ENCODE measurements at places on chromosomes 13 and 19.

GRCh38 chr13:110282316-110282841 is 24.6 kb downstream of the COL4A1 start:
- no peak for DNase-seq

DNA sequence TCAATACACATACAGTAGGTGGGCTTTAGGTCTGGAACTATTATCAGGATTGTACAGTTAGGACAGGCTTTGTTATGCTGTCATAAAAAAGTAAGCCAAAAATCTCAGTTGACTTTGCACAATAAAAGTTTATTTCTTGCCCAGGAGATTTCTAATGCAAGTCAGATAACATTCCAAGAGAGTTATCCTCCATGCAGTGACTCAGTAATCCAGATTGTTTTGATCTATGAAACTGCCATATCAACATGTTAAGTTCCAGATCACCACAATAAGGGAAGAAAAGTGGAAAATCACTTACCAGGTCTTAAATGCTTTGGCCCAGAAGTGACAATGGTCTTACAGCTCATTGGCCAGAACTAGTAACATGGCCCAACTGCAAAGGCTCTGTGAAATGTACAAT is 636.2 kb upstream of the KLF12 start:
- peak; percentile 78 for DNase-seq

DNA sequence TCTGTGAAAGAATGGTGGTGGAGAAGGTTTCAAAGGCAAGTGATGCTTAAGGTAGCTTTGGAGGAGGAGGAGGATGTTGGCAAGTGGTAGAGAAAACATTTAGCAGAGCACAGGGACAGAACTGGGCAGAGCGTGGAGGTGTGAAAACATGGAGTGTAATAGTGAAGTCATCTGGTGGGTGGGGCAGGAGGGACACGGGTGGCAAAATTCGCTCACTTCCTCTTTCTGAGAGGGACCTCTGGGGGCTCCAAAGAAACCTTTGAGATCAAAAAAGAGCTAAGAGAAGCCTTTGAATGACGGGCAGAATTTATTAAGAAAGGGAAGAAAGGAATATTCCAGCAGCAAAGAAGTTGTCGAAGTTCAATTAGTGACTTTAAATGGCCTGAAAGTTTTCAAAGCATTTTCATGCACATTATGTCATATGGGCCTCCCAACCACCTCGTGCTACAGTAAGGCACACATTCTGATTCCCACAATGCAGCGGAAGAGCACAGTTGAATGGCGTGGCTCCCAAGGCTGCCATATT is 82.8 kb downstream of the STARD13 start:
- no peak for DNase-seq

DNA sequence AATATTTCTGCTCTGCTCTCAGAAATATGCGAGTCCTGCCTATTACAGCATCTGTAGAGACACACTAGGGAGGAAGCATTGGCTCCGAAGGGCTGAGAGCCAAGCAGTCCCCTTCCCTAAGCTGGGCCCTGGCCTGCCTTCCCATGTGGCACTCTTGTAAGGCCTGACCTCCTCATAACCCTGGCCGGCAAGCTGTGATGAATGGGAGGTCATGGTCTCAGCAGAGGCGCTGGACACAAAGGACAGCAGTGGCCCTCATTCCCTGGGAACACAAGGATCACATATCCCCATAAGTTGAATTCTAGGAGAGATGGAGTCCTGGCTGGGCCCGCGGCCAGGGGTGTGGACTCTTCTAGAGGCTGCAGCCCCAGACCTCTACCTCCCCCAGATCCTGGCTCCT is 483.3 kb downstream of the ZNF536 start:
- DNase-seq, result no peak

- no peak for DNase-seq
These were observed 32.2 kb downstream of the TMEM255B start for GRCh38 chr13:113791226-113791625.

GRCh38 chr19:5152767-5153532 is 184.0 kb downstream of the KDM4B start:
- no peak for DNase-seq

- peak; percentile 41 for DNase-seq
These were observed 324.0 kb downstream of the GPC5 start for GRCh38 chr13:91722267-91722884.

DNA sequence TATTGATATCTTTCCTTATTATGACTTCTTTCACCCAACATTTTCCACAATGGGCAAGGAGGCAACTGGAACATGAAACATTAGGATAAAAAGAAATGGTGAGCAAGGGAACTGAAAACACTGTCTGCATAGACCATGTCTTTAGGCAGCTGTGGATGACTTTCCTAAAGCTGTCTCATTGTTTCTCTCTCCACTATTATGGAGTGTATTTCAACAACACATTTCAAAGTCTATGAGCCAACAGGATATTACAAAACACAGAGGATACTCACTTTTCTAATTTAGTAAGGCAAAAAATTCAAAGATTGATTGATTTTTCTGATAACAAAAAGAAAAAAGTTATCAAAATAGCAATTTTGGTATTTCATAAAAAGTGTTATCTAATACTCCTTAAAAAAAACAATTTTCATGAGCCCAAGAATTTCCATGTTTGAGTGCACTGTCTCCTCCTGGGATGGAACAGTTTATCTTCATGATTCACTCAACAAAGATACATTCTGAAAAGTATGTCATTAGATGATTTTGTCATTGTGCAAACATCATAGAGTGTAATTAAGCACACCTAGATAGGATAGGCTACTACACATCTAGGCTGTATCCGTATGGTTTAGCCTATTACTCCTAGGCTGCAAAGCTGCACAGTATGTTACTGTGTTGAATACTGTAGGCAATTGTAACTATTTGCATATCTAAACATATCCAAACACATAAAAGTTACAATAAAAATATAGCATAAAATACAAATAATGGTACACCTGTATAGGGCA is 1568.4 kb downstream of the SLITRK5 start:
- DNase-seq, result peak; percentile 31

DNA sequence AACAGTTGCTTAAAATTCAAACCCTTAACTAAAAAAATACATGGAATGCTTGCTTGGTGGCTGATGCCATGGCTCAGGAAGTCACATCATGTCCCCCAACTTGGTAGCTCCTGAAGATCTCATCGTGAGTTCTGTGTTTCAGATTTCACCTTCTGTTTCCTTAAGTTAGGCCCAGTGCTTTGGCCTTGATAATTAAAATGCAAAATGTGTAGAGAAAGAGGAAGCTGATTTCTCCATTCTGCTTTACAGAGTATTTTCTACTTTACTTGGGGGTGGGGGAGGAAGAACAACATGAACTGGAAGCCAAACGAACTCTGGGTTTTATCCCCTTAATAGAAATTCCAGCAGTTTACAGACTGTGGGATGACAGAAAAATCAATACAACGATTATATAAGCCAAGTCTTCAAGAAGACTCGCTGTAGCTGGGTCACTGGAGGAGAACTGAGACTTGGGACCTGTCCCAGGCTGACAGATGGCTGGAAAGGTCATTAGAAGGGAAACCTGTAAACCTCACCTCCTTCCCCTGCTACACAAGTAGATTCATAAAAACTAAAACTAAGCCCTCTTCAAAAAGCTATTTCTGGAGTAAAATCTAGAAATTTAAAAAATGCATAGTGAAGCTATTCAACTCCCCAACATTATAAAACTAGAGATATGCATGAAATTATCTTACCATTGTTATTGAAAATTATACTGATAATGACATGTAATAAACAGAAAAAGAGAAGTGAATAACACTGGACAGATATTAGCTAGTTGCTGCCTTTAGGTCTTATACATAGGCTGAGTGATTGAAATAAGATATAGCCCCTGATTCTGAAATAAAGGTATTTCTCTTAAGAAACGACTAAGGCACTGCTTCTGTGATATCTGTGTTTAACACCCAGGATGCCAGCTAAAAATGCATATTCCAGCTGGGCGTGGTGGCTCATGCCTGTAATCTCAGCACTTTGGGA is 22.1 kb upstream of the GGACT start:
- DNase-seq, result no peak

- peak; percentile 52 for DNase-seq
These were observed 32.9 kb downstream of the ZNF701 start for GRCh38 chr19:52602941-52603340.

- DNase-seq, result no peak
These were observed 19.8 kb upstream of the ACP7 start for GRCh38 chr19:39064405-39064804.

GRCh38 chr13:110411688-110412059 is 104.6 kb downstream of the COL4A2 start:
- no peak for DNase-seq

DNA sequence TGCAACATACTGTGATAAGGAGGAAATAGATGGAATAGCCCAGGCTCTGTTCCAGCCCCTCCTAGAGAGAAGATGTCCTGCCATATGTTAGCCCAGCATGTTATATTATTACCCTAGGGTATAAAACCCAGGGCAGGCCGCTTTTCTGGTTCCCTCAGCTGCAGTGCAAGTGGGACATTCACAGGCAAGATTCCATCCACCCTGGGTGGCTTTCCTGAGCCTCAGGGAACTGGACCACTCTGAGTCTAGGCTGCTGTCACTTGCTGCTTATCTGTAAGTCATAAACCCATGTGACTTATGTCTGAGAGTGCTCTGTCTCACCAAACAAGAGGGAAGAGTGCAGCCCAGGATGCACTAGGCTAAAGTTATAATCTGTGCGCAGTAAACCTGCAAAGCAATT is 413.2 kb downstream of the MZT1 start:
- DNase-seq, result no peak

DNA sequence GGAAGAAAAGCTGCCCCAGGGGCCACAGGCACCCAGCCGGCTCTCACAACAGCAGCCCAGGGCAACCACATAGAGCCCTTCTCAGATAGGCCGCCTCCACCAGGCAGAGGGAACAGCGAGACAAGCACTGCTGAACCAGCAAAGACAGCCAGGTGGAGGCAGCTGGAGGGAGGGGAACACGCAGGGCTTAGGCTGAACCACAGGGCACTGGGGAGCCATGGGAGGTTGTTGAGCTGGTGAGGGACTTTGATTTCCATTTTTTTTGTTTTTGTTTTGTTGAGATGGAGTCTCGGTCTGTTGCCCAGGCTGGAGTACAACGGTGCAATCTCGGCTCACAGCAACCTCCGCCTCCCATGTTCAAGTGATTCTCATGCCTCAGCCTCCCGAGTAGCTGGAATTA is 3.5 kb downstream of the GAMT start:
- DNase-seq, result no peak

DNA sequence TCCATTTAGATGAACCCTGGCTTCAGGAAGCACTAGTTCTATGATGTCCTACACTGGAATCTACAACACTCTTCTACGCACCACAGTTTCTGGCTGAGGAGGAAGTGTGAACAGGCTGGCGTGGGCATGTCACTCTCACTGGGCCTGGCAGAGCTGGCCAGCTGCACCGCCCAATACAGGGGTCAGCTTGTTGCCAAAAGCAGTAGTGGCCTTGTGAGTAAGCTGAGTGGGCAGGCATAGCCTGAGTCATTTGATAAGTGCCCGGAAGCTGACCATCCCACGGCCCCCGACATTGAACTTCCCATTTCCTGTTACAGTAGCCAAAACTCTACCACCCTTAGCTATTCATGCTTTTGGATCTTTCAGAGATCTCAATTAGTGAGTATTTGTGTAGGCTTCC is 240.9 kb upstream of the SERP2 start:
- peak; percentile 53 for DNase-seq

GRCh38 chr13:98974053-98974452 is 3.8 kb downstream of the DOCK9 start:
- DNase-seq, result no peak

DNA sequence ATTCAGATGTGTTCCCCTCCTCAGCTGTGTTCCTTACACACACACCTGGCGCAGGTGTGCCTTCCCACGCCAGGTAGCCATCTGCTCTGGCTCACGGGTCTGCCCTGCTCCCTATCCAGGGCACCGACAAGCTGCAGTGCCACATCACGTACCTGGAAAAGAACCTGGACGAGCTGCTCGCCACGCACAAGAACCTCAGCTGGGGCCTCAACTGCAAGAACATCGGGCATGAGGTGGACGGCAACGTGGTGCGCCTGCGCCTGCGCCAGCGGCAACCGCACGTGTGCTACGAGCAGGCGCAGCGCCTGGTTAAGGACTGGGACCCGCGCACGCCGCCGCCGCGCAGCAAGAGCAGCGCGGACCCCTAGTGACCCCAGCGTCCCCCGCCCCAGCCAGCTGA is 26.5 kb upstream of the CASP14 start:
- DNase-seq, result no peak

DNA sequence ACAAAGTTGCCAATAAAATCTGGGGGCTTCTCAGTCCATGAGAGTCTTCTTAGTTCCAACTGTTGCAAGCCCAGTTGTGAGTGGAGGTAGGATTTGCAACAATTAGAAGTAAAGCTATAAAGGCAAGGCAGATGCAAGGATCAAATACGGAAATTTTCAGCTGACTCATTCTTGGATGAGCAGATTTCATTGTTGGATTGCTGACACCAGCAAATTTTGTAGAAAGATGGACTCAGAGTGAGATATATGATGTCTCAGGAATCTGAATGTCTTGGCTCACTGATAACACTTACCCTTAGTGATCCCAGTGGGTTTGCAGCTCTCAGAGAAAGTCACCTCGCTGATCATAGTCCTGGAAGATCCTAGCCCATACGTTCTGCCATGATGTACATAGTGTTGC is 209.0 kb downstream of the GPC6 start:
- DNase-seq, result no peak

DNA sequence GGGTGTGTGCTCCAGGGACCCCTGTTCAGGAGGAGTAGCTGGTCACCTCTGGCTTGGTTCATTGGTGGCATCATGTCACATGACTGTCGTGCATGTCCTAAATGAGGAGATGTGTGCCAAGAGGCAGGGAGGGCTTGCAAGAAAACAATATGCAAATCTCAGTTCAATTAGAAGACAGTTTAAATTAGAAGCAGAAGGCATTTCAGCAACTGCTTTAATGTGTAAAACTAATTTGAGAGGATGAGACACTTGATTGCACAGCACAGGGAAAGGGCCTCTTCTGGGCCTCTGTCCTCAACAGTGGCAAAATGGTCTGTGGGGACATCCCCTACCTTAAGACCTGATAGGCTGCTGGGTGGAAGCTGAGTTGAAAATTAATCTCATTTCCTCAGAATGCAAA is 54.6 kb downstream of the SPATA13 start:
- no peak for DNase-seq

DNA sequence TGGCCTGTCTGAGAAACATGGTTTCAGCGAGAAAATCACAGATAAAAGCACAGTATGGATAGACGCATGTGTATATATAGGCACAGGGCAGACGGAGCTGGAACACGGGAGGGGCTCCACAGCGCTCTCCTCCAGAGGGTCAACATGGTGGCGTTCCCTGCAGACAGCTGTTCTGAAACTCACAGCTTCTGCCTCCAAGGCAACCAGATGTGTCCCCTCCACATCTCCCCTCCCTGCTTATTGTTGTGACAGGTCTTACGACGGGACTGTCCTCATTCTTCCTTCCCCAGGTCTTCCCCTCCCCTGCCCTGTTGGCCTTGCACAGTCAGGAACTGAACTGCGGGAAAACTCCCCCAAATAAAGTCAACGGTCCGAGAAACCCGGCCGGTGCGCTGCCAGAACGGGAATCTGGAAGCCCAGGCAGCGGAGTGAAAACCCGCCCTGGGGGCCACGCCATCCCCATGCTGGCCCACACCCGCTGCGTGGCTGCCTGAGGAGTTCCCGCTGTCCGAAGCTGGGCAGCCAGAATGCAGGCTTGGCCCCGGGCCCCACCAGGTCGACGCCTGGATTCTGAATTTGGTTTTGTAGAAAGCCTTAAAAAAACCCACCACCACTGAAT is 2.6 kb upstream of the TIMM13 start:
- no peak for DNase-seq

Data from PC-3 (cell line).